T-cell (primary cell): ENCODE measurements at places on chromosomes 12 and 14. TPM values are rescaled to one million over a fixed set of nuclear protein-coding genes. Genes with fewer than 3 reads are reported as not detected.
A peak's percentile ranks its signal among the peaks of the same experiment; 100 is the strongest.

LRIG3 gene
- 0.12 TPM for total RNA-seq

WNT1 gene
- total RNA-seq: 2.6 TPM

SLC10A1 gene
- not detected for total RNA-seq

KLRF1 gene
- 24.8 TPM for total RNA-seq

CDCA4 gene
- total RNA-seq: 15.8 TPM

LBHD2 gene
- not detected for total RNA-seq

- no peak for DNase-seq
Observed at GRCh38 chr12:96150442-96150841, 43.7 kb upstream of the ELK3 start.

DNA sequence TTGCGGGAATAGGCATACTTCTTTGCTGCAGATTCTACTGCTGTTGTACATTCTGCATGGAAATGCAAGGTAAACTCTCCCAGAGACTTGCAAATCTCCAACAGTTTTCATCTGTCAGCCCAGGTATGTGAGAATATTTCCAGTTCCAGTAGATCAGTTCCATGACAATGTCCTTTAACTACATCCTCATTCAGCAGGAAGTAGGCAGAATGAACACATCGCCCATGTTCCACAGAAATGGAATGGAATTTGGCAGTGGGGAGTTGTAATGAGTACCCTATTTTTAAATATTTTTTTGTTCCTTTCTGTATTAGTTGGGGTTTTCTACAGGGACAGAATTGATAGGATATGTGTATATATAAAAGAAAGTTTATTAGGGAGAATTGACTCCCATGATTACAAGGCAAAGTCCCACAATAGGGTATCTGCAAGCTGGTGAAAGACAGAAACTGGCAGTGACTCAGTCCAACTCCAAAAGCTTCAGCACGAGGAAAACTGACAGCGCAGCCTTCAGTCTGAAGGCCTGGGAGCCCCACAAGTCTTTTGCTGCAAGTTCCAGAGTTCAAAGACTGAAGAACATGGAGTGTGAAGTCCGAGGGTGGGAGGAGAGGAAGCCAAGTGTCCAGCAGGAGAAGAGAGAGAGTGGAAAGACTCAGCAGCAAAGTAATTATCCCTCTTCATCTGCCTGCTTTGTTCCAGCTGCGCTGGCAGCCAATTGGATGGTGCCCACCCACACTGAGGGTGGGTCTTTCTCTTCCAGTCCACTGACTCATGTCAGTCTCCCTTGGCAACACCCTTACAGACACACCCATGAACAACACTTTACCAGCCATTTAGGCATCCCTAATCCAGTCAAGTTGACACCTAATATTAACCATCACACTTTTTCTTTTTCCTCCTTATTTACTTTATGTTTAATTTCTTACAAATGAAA is 110.4 kb upstream of the SCAF11 start:
- no peak for DNase-seq

GRCh38 chr12:126487431-126487980 is 1422.3 kb downstream of the AACS start:
- no peak for DNase-seq

GRCh38 chr14:87863047-87863446 is 129.9 kb downstream of the GALC start:
- DNase-seq: no peak

DNA sequence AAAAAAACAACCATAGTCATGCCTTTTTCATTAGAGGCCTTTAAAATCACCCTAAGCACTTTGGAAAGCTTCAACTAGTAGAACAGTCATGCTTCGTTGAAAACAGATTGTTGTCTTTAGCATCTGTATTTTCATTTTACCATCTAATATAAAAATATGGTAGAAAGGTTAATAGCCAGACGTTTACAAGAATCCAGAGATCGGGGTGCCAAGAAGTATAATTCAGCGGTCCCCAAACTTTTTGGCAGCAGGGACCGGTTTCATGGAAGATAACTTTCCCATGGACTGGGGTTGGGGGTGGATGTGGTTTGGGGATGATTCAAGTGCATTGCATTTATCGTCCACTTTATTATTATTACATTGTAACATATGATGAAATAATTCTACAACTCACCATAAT is 138.4 kb downstream of the GLT1D1 start:
- DNase-seq: no peak

- no peak for DNase-seq
Observed at GRCh38 chr12:52558781-52559445, 6.0 kb upstream of the KRT71 start.

DNA sequence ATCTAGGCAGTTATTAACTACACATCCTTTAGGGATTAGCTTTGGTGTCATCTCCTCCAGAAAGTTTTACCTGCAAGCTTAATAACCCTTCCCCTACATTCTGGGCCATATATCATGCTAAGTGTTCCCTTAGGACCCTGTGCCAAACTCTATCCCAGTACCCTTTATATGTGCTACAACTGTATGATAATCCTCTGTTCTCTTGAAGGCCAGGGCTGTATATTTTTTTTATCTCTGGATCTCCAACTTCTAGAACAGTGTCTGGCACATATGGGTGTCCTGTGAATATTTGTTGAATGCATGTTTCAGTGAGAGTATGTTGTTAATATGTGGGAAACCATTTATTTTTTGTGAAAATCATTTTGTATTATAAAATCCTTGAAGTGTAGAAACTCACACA is 106.7 kb downstream of the PPM1A start:
- DNase-seq: no peak

- DNase-seq: peak; percentile 60
Observed at GRCh38 chr12:53508534-53509170, 1.4 kb upstream of the NPFF start.

DNA sequence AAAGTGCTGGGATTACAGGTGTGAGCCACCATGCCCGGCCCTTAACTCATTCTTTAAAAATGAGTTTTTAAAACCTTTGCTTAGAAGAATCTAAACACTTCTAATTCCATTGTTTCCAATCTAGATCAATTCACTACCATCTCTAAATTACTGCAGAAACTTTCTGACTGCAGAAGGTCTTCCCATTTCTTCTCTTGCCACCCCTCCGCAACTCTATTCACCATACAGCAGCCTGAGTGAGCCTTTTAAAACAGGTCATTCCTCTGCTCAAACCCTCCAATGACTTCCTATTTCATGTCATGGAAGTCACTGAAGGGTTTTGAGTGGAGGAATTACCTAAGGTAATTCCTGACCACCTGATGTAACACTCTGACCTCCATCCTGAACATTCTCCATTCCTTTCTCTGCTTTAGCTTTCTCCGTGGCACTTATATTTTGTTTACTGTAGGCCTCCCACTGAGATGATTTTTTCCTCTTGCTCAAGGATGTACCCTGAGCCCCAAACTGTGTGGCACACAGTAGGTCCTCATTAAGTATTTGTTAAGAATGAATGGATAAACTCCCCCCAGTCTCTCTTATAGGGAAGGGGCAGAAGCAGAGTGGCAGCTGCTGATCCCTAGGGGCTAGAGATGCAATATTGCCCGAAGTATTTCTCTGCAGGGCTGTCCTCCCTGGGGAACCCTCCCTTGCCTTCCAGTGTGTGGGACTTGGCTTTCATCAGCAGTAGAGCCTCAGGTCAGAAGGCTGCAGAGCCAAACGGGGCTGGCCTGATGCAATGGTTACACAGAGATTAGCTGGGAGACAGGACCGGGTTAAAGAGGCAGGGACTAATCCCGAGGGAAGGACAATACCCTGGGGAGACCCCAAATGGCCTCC is 1.2 kb downstream of the DDIT3 start:
- DNase-seq: no peak

DNA sequence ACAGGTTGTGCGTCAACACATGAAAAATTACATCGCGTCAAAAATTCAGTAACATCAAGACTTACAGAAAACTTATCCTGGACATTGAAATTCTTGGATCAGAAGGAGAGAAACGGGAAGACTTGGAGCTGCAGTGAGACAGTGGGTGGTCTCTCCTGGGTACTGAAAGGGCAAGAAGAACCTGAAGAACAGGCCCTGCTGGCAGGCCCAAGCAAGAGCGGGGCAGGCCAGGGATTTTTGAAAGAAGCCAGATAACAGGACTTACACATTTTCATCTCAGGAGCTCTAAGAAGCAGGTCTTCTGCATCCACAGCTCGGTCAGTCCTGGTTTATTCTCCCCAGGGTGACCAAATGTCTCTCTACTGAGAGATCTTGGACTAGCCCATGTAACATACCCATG is 466.5 kb upstream of the SOX5 start:
- no peak for DNase-seq

- no peak for DNase-seq
Observed at GRCh38 chr14:32677129-32677780, 261.4 kb upstream of the NPAS3 start.

GRCh38 chr14:66507181-66507721 is 696 bp upstream of the GPHN start:
- no peak for DNase-seq

GRCh38 chr12:54126029-54126695 is 62.6 kb downstream of the SMUG1 start:
- DNase-seq: no peak

- no peak for DNase-seq
Observed at GRCh38 chr14:58792416-58792815, 154.7 kb downstream of the DACT1 start.
